ENCODE measurements at places on chromosomes 3 and 15.

DNA sequence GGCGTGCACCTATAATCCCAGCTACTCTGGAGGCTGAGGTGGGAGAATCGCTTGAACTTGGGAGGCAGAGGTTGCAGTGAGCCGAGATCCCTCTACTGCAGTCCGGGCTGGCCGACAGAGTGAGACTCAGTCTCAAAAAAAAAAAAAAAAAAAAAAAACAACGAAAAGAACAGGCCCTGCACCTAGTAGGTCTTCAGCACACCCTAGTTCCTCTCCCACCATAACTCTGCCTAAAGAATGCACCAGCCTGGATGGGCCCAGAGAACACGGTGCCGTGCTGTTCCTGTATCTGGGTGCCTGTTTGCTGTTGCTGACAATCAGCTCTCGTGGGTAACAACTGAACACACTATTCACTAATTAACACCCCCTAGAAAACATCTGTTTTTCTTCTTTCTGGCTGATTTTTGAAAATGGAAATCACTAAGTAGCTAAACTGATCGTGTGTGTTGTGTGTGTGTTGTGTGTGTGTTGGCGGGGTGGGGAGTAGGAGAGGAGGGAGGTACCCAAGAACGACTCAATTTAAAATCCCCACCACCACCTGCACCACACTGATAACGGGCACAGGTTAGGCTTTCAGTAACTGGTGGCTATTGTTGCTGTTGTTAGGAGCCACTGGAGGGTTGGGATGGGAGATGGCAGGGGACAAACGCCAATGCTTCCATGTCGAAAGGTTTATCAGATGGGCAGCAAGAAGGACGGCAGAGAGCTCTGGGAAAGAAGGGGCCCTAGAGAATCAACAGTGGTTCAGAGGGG, 40.6 kb upstream of the MEX3B start:
- DNase-seq, result no peak

DNA sequence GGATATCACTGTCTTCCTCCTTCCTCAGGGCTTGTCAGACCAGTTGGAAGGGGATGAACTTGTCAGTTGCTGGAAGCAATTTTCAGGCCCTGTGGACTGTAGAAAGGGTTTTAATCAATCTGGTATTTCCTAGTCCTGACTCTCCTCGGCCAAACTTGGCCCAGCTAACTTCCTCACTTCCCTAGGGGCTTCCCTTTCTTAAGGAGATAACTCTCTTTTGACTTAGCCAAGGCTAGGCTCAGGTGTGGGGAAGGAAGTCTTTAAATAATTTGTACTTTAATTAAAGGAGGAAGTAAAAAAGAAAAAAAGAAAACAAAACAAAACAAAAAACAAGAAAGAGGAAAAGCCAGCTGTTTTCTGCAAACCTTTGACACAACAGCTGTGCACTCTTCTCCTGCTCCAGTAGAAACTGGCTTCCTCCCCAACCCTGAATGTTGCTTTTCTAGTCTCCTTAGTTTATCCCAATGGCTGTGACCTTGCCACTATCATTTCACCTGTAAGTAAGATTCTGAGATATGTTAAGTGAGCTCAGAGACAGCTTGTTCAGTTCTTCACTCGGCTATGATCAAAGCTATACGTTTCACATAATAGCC, 53.0 kb upstream of the ST3GAL6 start:
- DNase-seq, result no peak

DNA sequence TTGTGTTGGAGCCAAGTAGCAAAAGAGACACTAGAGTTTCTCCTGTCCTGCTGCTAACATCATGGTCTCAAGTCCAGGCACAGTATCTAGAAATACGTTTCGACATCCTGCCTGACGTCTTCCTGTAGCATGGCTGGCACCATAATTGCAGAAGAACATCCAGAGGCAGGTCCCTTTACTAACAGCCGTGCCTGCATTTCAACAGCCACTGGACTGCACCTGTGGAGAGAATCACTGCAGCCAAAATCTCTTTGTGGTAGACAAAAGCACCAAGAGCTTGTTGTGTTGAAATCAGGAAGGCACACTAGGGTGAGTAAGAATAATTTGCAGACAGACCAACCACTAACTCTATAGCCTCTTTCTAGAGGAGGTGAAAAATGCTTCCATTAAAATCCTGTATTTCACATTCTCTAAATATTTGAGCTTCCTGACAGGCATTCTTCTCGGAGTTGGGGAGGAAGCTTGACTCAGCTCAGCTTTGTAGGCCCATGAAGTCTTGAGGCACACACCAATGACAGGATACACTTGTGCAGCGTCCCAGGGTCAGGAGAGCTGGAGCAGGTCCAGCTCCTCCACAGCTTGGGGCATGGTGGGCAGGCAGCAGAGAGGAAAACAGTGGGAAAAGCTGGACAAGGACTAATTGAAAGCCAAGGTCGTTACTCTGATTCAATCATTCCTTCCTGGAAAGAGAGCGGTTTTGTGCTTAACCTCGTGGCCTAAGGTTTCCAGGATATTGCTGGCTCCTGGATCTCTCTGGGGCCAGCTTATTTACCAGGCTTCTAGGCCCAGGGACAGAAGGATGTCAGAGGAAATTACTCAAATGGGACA, 244.9 kb downstream of the FAM43A start:
- peak; percentile 58 for DNase-seq

- no peak for DNase-seq
Measured at GRCh38 chr3:108602249-108602934, 12.9 kb downstream of the DZIP3 start.

- DNase-seq, result peak; percentile 48
Measured at GRCh38 chr3:115986555-115987207, 363.4 kb downstream of the GAP43 start.

GRCh38 chr3:136162322-136162721, 33.8 kb downstream of the MSL2 start:
- DNase-seq, result no peak

- no peak for DNase-seq
Measured at GRCh38 chr3:112466020-112466419, 33.3 kb downstream of the BTLA start.

DNA sequence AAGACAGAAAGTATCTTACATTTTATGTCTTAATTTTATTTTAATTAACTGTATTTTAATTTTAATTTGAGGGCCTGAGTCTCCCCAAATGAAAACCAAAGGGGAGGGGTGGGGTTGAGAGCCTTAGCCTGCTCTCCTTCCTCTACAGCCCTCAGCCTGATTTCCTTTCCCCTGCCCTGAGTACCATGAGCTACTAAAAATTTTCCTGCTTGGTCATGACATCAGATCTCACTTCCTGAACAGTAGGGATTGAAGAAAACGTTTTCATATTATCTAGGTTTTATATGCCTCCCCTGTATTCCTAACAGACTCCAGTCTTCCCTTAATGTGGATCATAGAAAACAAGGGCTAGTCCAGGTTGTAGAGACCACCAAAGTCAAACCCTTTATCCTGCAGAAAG, 133.9 kb downstream of the MYLK start:
- DNase-seq, result no peak

DNA sequence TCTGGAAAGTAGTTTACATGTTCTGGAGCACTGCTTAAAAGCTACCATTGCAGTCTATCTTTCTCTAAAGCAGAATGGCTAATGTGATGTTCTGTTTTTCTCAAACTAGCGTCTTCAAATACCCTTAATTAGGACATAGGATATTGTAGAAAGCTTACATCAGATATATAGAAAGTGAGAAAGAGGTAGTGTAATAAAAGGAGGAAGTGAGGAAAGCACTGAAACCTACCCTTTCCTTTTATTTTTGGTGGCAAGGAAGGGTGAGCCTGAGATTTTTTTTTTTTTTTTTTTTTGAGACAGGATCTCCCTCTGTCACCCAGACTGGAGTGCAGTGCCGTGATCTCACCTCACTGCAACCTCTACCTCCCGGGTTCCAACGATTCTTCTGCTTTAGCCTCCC, 9.4 kb downstream of the SENP2 start:
- DNase-seq, result no peak

DNA sequence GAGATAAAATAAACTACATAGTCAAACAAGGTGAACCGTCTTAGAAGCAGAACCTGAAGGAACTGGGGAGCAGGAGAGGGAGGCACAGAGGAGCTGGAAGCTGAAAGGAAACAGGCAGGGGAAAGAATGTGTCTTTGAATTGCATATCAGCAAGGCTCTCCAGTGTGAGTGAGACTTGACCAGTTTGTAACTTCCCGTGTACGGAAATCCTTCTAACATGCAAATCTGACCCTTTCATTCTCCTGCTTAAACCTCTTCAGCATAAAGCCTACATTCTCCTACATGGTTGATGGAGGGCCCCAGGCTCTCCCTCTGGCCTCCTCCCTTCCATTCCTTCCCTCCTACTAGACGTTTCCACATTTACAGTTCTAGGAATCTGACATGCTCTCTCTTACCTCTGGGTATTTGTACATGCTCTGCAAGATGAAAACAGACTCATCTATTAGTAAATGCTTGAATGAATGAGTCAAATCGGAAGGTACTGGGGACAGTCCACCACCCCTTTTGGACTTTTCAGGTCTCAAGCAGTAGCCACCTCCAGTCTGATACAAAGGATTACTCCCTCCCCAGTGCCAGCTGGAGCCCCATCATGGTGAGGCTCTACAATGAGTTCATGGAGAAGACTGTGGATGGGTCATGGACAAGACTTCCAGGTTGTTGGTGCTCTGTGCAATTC, 6.1 kb upstream of the SLC25A38 start:
- no peak for DNase-seq

- DNase-seq, result no peak
Measured at GRCh38 chr3:129620828-129621559, 14.5 kb upstream of the PLXND1 start.

- DNase-seq, result no peak
Measured at GRCh38 chr3:10522646-10523303, 17.4 kb upstream of the ATP2B2 start.

DNA sequence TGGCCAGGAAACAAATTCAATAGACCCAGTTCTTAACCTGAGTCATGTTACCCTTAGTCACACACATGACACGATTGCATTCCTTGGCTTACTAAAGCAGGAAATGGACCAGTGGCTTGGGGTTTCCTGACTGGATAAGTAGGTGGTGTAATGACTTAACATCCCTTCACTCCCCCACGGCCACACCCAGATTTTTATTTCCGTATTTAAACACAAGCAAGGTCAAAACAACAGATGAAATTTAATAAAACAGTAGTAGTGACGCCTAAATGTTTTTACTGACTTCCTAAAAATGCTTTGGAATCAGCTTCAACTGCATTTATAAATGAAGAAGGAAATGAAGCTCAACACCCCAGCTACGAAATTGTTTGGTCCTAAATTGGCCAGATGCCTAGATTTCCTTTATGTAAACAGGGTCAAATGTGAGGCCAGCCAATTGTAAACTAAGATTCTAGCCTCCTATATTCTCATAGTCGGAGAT, 324.3 kb downstream of the CHST2 start:
- DNase-seq, result peak; percentile 99

DNA sequence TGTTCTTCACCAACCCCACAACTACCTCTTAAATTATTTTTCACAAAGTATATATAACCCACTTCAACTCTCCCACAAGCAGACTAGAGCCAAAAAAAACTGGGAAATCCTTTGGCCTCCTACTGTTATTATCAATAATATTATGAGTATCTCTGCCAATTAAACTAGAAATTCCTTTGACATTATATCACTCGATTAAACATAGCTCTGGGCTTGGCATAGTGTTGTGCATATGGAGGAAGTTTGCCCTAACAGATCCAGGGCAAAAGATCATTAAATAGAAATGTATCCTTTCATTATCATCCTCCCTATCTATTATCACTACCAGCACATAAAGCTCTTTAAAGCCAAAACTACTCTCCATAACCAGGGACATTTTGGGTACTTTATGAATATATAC, 74.9 kb downstream of the OSBPL10 start:
- DNase-seq, result no peak

Data from brain microvascular endothelial cell (primary cell).